Right renal pelvis (tissue), 4 donors: ENCODE measurements at places on chromosomes 11 and 22.

DNA sequence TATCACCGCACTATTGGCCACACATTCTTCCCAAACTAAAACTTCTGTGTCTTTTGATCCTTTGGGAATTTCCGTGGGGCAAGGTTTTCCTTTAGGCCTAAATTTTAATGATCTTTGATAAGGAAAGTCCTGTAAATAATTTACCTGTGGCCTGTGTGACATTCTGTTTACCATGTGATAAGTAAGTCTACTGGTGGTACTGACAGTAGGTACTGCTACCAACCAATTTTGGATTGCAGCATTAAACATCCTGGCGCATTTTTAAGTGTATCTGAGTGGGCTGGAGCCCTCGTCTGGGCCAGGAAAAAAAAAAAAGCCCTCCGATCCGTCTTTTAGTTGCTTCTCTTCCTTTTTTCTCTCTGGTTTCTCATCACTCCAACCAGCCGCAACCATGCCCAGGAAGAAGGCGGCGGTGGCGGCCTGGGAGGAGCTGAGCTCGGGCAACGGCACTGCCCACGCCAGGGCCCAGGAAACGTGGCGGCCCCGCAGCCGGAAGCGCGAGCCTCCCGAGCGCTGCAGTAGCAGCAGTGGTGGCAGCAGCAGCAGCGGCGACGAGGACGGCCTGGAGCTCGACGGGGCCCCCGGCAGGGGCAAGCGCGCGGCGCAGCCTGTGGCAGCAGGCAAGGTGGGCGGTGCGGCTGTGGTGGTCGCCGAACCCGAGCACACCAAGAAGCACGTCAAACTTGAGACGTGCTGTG, 33.6 kb downstream of the ASRGL1 start:
- DNase-seq = no peak

- no peak for DNase-seq
Measured at GRCh38 chr11:46321757-46322156, 25.5 kb upstream of the DGKZ start.

DNA sequence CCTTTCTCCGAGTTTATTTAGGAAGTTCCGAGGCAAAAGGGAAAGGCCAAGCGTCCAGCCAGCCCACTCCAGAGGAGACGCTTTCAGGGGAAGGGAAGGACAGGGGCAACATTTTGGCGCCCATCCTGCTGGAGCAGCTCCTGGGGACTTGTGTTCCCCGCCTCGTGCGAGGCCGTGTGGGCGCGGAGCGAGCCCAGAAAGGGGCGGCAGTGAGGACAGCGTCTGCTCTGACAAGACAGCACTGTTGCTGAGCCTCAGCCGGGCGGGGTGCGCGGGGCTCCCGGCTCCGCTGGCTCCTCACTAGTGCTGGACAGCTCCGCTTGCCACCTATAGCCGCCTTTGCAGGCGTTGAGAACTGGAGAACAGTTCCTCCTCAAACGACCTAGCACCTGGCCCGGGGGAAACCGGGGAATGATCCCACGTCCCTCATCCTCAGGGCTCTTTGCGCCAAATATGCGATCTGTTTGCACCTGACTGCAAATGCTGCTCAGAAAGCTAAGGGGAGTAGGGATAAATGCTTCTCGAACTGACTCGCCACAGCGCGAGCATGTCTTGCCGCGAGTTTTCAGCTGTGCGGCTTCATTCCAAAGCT, 722 bp upstream of the GUCY1A2 start:
- DNase-seq = no peak

- no peak for DNase-seq
Measured at GRCh38 chr11:128628325-128628673, 40.9 kb upstream of the ETS1 start.

DNA sequence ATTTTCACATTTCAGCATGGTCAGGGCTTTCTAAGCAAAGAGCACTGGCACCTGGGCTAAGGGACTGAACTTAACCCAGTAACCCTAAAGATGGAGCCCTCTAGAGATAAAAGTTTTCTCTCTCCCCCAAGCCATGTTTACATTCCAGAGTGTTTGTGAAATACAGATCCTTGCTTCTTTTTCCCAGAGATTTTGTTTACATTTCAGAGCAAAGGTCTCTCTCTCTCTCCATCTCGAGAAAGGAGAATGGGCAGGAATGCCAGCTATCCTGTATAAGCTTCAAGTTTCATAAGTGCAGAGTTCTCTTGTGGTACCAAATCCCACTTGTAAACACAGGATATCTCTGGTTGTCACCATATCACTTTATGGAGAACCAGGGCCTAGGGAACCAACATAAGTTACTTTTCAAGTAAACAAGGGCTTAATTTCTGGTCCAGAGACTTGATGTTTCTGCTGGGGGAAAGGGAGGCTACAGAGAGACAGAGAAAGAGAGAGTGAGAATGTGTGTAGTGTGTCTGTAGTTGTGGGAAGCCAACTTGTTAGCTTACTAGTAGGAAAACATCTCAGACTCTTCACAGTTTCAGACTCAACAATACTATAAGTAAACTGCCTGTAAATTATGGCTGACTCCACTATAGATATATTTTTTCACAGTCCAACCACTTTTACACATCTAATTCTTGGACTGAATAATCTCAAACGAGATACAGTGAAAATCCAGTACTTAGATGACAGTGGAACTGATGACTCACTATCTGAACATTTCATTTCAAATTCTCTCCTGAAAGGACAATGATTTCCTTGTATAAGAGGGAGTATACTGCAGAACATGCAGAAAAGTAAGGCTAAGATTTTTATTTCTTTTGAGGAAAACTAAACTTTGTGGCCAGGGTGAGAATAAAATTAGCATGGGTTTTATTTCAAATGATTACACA, 76.2 kb downstream of the ARHGAP32 start:
- DNase-seq = no peak
